ENCODE measurements at places on chromosomes 4 and X.

- no peak for DNase-seq
Measured at GRCh38 chr4:40316333-40316781, 18.8 kb upstream of the CHRNA9 start.

GRCh38 chr4:137421796-137422195, 110.5 kb downstream of the PCDH18 start:
- DNase-seq, result no peak

- DNase-seq, result no peak
Measured at GRCh38 chrX:94662689-94663088, 988.7 kb downstream of the FAM133A start.

DNA sequence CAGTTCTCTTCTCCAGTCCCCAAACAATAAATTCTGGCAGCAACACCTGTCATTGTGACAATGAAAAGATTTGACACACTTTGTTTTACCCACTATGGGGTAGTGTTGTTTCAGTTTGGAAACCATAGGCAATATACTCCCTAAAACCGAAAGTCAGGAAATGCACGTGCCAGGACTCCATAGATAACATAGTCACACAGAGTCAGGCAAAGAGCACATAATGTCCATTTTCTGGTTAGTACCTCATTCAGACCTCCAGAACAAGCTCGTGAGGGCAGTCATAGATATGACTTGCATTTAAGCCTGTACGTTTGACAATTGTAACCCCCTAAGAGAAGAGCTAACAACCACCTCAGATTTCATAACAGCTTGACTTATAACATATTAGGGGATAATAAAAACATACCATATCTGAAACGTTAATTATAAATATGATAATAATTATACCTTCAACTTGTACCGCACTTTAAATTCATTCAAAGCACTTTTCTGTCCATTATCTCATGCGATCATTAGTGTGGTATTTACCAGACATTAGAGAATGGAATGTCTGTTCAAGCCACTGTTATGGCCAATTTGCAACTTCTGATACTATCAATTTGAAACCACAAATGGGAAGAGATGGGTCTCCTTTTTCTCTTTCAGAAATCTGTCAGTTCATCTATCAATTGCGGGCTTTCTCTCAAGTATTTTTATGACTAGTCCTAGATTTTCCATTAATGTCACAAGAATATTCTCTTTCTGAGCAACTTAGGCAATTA, 147.4 kb downstream of the LDB2 start:
- no peak for DNase-seq

DNA sequence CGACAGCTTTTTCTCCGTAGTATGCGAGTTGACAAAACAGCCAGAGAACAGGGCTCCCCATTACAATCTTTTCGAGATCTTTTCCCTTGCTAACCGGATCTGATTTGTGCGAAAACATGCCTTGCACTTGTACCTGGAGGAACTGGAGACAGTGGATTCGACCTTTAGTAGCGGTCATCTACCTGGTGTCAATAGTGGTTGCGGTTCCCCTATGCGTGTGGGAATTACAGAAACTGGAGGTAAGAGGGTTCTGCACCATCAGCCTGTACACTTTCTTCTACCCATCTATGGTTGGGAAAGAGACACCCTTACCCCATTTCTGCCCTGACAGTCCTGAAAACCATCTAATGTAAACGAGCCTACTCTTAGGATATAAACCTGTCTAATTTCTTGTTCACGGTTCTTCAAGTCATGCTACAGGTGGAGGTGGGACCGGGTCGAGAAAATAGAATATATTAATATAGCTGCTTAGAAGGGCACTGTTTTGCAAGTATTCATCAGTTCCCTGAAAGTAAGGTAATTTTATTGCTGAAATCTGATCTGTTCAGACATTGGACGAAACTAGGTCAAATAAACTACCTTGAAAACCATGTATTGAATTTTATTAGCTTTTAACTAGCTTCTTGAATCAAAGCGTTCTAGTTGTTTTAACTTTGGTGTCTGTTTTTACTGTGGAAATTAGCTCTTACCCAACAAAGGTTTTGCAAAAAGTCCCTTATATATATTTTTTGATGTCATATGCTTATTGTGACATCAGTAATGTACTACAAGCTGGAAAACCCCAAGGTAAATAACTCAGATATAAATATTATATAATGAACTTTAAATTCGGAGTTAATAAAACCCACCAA, 869 bp downstream of the TMEM184C start:
- no peak for DNase-seq

GRCh38 chr4:27101561-27101960, 240.9 kb downstream of the STIM2 start:
- DNase-seq, result no peak

GRCh38 chr4:5924461-5925125, 31.7 kb upstream of the CRMP1 start:
- DNase-seq, result no peak

DNA sequence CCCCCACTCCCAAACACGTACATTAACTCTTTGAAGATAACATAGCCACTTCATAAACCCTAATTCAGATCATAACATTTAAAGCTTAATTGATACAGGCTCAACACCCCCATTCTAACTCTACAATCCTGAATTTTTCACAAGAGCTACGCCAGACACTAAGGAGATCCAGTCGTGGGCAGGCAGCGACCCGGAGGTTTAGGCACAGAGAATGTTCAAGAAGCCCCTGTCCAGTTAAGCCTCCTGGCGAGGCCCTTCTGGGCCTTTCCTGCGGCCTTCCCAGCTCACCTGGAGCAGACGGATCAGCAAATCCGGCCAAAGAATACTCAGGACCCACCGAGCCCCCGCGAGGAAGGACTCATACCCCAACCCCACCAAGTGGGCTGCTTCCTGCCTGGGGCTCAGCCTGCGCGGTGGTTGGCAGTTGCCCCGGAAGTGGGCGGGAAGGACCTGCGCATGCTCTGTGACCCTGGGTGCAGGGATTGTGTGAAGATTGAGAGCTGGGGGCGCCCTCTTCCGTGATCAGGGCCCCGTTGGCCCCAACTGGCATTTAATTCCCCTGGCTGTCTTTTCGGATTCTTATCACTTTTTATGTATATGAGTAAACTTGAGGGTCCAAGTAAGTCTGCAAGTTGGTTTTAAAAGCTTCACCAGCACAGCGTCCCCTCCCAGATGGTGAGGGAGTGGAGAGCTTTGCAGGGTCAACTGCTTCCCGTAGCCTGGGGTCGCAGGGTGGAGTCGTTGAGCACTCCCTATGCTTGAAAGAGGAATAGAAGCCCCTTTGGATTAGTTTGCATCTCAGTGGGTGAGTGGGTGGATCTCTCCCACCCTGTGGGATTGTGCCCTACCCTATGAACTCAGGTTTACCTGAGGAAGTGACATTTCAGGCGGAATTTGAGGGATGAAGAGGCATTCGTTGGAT, at the start of gene TRIM61:
TSS of gene TRIM61 (minus strand) at position 415 of the 922 bp plus-strand sequence. CDS start 7,655 bp downstream, outside the sequence.
- peak; percentile 62 for DNase-seq

- no peak for DNase-seq
Measured at GRCh38 chr4:129109965-129110824, 14.2 kb downstream of the C4orf33 start.

- no peak for DNase-seq
Measured at GRCh38 chr4:76515975-76516843, 81.2 kb downstream of the SHROOM3 start.

GRCh38 chrX:27598312-27598711, 8.2 kb downstream of the DCAF8L2 start:
- no peak for DNase-seq

- DNase-seq, result no peak
Measured at GRCh38 chr4:28686618-28687017, 1826.0 kb downstream of the STIM2 start.

DNA sequence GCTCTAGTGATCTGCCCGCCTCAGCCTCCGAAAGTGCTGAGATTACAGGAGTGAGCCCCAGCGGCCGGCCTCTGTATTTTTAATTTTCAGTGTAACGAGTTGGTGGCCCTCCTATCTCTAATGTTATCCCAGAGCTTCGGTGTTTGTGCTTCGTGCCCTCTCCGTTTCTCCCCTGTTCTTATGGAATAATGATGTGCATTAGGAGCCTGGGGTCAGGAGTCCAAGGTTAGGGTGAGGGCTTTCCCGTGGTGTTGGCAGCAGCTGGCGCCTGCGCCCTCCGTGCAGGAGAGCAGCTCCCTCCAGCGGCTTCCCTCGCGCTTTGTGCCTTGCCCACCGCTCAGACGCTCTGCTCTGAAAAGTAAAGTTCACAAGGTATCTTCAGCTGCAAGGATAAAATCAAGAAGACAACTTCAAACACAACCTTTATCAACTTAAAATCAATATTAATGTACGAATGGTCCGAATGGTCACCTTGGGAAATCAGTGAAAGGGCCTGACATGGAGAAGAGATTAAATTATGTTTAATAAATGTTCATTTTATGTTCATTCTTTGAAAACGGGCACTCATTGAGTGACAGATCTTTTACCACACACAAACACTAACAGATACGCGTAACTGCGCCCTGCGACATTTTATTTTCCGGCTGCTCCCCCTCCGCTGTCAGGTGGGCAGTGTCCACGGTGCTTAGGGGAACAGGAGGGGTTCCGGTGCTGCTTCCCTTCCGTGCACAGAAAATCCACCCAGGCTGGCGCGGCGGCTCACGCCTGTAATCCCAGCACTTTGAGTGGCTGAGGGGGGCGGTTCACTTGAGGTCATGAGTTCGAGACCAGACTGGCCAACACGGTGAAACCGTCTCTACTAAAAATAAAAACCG, 62.4 kb downstream of the TRAPPC11 start:
- no peak for DNase-seq

GRCh38 chr4:147453561-147454141, 27.2 kb upstream of the EDNRA start:
- no peak for DNase-seq

- DNase-seq, result no peak
Measured at GRCh38 chr4:55157559-55158277, 32.3 kb upstream of the KDR start.

GRCh38 chr4:123217664-123218063, 178.9 kb upstream of the SPRY1 start:
- DNase-seq, result no peak

- DNase-seq, result no peak
Measured at GRCh38 chr4:74628852-74629620, 165.3 kb downstream of the BTC start.
